ENCODE measurements at places on chromosomes 2 and 18.

DNA sequence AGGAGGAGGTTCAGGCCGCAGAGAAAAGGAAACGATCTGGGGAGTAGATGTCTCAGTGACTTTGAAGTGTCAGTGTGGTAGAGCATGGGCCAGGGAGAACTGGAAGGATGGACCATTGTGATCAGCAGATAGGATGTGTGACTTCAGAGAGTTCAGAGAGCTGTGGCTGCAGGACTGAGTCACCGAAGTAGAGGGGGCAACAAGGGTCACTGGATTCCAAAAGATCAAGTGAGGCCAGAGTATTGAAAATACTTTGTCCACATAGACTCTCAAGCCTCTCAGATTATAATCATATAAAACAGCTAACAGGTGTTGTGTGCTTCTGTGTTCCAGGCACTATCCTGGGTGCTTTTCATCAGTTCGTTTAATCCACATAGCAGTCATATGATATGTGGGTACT, 99.4 kb downstream of the CRIM1 start:
- DNase-seq, result no peak

GRCh38 chr2:85744741-85745601, 8.8 kb upstream of the ATOH8 start:
- no peak for DNase-seq

GRCh38 chr2:16663121-16663905, 2.3 kb downstream of the CYRIA start:
- no peak for DNase-seq

GRCh38 chr18:35491700-35492077, 6.1 kb downstream of the INO80C start:
- DNase-seq, result no peak

- DNase-seq, result no peak
Measured at GRCh38 chr2:71735676-71736075, 282.3 kb downstream of the DYSF start.

DNA sequence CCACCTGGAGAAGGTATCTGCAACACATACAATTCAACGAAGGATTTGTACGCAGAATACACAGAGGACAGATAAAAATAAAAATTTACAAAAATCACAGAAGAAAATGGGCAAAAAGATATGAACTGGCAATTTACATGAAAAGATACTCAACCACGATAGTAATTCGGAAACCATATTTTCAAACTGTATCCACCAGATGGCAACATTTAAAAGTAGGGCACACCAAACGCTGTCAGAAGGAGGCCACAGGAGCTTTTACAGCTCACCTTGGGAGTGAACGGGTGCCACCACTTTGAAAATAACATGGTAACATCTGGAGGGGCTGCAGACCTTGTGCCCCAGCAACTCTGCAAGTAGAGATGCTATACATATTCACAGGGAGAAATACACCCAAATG, 9.8 kb downstream of the KIF1A start:
- no peak for DNase-seq

GRCh38 chr2:200331061-200331400, 24.5 kb downstream of the SPATS2L start:
- DNase-seq, result no peak

- DNase-seq, result peak; percentile 58
Measured at GRCh38 chr18:62452280-62452831, 70.5 kb upstream of the ZCCHC2 start.

GRCh38 chr2:101725515-101726192, 28.1 kb downstream of the MAP4K4 start:
- DNase-seq, result no peak

- peak; percentile 19 for DNase-seq
Measured at GRCh38 chr2:42342061-42342794, 18.8 kb downstream of the COX7A2L start.

GRCh38 chr2:182404975-182405561, 21.8 kb downstream of the PDE1A start:
- DNase-seq, result no peak

- DNase-seq, result no peak
Measured at GRCh38 chr2:120510751-120511395, 164.9 kb downstream of the INHBB start.

DNA sequence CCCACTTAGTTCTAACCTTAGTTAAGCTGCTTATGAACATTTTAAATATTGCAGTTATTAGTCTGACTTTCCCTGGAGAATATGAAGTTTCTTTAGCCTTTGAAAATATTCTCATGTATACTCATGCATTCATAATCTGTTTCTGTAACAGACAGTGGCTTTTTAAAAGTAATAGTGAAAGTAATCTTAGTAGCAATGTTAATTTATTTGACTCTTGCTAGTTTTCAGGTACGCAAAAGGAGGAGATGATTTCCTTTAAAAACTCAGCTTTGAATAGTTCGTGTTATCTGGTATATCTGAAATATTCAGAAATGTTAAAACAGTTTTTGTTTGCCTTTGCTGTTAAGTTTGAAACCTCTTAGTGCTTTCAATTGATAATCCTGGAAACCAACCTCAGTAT, 3.8 kb downstream of the ANKRD12 start:
- DNase-seq, result no peak

GRCh38 chr18:6639305-6639704, 90.2 kb upstream of the ARHGAP28 start:
- DNase-seq, result no peak

DNA sequence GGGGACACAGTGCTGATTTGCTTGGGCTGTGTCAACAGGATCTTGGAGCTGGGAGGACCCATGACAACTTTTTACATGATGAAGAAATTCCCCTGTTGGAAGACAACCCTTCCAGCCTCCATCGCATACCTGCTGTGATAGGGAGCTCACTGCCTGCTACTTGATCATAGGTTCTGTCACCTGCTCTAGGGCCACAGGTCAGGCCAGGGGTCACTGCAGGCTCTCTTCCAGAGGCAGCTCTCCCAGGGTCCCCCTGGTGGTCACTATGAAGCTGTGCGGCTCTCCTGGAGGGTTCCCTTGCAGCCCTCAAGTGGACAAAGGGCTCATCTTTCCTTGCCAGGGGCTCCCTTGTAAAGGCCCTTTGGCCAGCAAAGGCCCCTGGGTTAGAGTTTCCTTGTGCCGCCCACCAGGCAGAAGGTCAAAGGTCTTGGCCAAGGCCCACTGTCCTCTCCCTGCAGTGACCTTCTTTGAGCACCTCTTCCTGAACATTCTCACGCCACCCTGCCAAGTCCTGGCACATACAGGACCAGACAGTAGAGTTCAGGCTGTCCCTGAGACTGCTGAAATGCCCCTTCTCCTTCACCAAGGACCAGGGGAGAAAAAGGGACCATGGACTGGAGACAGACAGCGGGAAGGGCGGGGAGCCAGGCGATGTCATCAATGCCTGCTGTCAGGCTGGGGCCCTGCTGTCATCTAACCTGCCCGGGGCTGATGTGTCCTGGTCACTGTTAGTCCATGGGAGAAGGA, 345.1 kb downstream of the DYSF start:
- peak; percentile 33 for DNase-seq

DNA sequence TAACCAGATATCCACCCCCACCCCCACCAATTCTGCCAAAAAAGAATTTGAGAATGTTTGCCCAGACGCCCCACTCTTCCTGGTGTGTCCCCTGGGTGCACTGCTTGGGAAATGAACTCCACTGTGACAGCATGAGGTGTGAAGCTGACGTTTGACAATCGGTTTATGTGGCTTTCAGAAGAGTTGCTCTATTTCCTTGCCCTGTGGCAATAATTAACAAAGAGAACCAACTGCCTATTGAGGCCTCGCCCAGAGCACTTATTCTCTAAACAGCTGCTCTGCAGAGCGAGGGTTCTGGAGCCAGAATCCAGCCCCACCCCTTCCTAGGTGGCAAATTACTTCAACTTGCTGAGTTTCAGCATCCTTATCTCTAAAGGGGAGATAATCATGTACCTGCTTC, 115.8 kb upstream of the SIX3 start:
- DNase-seq, result no peak

GRCh38 chr2:18614041-18614440, 24.7 kb upstream of the NT5C1B start:
- DNase-seq, result no peak

DNA sequence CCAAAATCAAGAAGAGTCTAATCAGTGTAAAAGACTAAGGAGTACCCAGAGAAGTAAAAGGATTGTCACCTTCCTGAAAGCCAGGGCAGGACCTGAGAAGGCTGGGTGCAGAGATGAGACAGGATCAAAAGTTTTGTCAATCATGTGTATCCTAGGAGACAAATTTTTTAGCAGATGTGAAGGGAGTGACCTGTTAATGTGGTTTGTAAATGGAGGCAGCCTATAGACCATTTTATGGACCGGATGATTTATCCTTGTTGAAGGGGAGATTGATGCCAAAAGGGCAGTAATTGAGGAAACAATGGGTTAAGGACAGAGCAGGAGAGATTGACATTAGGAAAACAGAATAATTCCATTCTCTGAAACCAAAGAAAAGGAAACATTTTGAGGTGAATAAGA, 813 bp downstream of the NDC80 start:
- DNase-seq, result no peak

- no peak for DNase-seq
Measured at GRCh38 chr2:120672526-120673204, 63.0 kb upstream of the GLI2 start.

DNA sequence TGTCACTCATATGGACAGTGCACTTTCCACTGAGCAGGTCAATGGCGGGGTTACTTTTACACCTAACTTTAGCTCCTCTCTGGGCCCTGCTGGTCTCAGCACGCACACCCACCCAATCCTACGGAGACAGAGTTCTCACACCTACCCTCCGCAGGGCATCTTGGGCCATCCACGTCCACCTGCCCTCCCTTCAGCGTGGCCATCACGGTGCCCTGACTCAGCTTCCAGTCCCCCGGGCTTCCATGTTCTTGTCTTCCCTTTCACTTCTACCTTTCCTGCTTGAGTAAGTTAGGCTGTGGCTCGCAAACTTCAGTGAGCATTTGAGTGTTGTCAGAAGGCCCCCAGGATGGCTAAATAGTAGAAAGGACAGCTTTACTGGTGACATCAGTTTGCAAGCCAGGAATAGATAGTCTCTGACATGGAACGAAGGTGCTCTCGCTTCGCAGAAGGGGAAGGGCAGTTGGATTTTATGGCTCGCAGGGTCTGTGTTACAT, 232.4 kb downstream of the SEPTIN10 start:
- no peak for DNase-seq

DNA sequence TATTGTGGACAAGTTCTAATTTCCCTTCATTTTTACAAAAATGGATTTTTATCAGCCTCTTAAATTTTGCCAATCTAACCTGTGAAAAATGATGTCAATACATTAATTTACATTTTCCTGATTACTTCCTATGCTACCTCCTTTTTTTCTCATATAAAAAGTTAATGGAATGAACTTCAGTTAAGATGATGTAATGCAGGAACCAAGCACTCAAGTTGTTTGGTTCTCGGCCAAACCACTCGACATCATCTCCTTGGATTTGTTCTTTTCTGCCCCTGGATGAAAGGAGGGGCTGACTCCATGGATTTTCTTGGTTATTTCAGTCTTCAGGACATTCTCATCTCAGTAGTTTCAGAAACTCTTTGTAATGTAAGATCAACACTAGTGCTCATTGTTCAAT, 253.1 kb upstream of the NXPH2 start:
- DNase-seq, result no peak

GRCh38 chr2:28567061-28567471, 71.2 kb downstream of the PLB1 start:
- DNase-seq, result peak; percentile 29

DNA sequence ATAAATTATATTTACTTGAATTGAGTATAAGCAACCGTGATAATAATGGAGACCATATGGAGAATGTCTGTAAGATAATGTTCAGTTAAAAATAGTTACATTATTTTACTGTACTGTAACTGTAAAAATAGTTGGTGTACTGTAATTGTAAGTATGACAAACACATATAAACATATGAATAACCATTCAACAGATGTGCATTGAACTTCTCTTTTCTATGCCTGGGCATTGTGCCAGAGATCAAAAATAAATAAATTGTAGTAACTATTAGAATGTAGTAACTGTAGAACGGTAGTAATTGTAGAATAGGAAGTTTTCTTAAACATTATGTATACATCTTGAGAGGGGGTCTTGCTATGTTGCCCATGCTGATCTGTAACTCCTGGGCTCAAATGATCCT, 287.4 kb upstream of the EPAS1 start:
- no peak for DNase-seq

- no peak for DNase-seq
Measured at GRCh38 chr2:155675920-155676319, 656.6 kb downstream of the NR4A2 start.

GRCh38 chr2:74267068-74267467, 68.7 kb downstream of the MTHFD2 start:
- peak; percentile 63 for DNase-seq

- DNase-seq, result no peak
Measured at GRCh38 chr18:46452820-46453219, 204.2 kb downstream of the LOXHD1 start.

- no peak for DNase-seq
Measured at GRCh38 chr2:239296020-239296932, 104.5 kb downstream of the HDAC4 start.

DNA sequence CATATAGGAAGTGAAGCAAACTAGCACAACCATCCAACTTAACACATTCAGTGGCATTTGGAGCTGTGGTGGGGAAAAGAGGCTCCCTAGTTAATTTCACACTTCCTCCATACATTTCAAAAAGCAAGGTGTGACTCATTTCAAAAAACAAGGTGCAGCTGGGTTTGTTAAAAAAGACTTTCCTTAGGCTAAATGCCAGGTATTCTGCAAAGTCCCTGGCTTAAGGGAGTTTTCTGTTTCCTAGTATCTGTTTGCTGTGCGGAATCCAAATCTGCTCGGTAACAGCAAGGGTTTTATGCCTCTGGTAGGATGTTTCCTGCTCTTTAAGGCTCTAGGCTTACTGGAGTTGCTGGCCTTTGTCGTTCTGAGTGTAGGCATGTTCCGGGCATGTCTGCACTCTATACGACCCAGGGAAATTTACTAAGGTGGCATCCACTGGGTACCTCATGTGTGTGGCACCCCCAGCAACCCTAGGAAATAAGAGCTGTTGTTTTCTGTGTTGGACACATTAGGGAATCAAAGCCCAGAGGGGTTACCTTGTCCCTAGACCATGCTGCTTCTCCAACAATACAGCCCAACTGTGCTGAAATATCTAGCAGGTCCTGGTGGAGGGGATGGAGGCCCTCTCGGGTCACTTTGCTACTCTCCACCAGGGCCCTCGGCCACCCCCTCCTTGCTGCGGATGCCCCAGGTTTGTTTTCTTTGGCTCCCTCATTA, 634 bp upstream of the MSGN1 start:
- no peak for DNase-seq

DNA sequence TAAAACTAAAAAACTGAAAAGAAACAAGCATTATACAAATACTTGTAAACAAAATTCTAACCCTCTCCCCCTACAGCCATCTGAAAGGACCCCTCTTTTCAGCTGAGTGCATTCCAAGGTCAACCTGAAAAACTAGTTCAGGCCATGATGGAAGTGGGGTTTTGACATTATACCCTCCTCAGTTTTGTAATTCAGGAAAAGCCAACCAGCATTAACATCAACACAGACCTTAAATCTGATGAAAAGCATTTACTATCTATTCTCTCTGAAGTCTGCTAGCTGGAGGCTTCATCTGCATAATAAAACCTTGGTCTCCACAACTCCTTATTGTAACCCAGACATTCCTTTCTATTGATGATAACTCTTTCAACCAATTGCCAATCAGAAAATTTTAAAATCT, 302.2 kb downstream of the CNTNAP5 start:
- DNase-seq, result no peak

All from activated T-cell treated with anti-CD3 and anti-CD28 coated beads, Interleukin-2, amount 50 U/mL, for 72 hours (primary cell).